DMS79 (cell line): ENCODE measurements at places on chromosomes 7 and 10.

DNA sequence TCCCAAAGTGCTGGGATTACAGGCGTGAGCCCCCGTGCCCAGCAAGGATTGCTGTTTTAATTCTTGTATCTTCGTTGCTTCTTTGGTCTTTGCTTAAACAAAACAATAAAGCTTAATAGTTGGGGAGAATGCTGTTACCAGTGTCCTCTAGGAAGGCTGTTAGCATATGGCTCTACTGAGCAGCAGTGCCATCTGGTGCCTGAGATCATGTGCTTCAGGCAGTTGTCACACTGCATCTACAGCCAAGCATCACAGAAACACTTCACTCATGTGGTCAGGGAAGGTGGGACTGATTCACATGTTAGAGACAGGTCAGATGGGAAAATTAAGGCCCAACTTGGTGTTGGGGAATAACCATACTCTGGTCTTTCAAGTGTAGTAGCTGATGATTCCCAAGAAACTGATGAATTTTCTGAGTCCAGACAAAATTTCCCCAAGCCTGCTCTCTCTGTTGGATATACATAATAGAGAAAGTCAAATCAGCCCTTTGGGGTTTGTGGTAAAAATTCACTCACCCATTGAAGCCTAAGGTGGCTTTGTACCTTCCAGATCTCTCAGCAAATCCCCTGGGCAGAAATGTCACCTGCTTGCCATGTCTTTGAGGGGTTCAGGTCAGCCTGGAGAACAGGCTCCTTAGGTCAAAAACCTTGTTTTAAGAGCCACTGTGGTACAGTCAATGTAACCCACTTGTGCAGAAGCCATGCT is 28.4 kb downstream of the UBE2D4 start:
- DNase-seq: no peak

- no peak for DNase-seq
Measured at GRCh38 chr10:70596860-70597809, 5.4 kb downstream of the PRF1 start.

- DNase-seq: peak; percentile 13
Measured at GRCh38 chr7:5594616-5595544, 171.2 kb upstream of the TNRC18 start.

DNA sequence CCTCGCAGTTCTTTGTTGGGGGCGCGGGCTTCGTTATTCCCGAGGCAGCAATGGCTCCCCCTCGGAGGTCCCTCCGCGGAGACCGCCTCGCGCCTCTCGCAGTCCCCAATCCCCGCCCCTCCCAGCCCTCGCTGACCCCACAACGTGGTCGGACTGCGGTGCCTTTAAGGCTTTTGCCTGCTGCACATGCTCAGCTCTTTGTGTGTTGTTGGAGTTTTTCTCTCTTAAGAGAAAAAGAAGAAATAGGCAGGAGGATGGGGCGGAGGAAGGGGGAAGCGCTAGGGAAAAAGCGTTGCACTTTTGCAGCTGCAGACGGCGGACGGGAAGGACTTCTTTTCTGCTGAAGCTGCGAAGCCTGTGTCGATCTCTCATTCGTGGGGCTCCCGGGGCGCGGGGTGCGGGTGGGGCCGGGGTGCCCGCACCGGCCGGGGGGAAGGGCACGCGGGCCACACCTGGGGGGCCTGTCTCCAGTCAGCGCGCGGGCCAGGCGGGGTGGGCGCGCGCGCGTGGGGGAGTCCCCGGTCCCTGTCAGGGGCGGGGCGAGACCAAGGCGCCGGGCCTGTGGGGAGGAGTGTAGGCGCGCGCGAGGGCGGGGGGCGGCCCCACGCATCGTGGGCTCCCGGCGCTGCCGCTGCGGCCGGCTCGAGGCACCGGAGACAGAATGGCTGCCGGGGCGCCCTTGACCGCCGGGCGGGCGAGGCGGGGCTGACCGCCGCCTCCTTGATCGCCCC is 445 bp upstream of the ATRNL1 start:
- DNase-seq: no peak

GRCh38 chr7:106512217-106512616 is 148.7 kb downstream of the CCDC71L start:
- DNase-seq: no peak

GRCh38 chr10:115045499-115045898 is 47.7 kb upstream of the ATRNL1 start:
- DNase-seq: no peak

- DNase-seq: no peak
Measured at GRCh38 chr7:116495736-116496135, 3.8 kb upstream of the CAV2 start.

GRCh38 chr7:83178066-83178465 is 15.4 kb upstream of the PCLO start:
- no peak for DNase-seq

GRCh38 chr7:19916046-19916445 is 142.6 kb upstream of the TMEM196 start:
- DNase-seq: no peak

- DNase-seq: no peak
Measured at GRCh38 chr10:62980687-62981086, 152.4 kb upstream of the NRBF2 start.

GRCh38 chr10:120456626-120457430 is at the start of gene PLPP4:
PLPP4 (plus strand) TSS chr10:120457227; CDS start chr10:120457306, 79 bp downstream.
- no peak for DNase-seq

DNA sequence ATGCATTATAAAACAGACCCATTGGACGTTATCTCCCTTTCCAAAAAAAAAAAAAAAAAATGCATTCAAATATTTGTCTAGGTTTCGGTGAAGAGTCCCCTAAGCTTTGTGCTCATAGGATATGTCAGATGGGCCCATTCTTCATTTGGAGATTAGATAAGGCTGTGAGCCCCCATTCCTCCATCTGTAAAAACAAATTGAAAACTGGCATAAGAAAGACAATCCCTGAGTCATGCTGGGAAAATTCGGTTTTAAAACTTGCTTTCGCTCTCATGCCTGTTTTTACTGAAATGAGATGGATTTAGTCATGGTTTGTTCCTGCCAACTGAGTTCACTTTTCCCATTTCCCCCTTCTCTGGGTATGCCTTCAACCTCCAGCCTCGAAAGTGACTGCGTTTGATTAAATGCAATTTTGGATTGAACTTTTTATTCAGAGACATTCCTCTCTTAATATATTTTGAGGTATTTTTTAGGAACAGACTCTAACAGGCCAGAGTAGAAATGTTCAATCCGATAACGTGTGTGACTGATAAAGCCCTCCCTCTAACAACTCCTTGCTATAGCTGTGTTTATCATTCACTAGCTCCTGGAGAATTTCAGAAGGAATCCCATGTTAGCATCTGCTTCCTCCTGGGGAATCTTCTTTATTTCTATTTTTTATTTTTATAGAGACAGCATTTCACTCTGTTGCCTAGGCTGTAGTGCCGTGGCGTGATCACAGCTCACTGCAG is 190.9 kb upstream of the LYZL2 start:
- no peak for DNase-seq

DNA sequence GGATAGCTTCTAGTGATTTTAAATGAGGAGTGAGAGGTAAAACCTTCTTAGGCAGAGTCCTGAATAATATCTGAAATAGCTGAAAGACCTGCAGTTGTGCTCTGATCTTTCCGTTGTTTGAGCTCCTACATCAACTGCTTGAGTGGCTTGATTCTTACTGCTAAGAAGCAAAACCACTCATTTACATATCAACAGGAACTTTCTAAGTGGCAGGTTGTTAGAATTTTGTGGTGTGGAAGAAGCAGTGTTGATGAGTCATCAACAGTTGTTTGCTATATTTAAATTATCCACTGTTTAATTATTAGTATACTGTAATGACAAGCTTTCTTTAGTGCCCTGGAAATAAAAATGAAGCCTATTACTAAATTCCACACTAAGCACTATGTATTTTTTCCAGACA is 689.5 kb downstream of the DNAJB9 start:
- no peak for DNase-seq

- DNase-seq: no peak
Measured at GRCh38 chr7:150974468-150975391, 3.4 kb downstream of the KCNH2 start.

DNA sequence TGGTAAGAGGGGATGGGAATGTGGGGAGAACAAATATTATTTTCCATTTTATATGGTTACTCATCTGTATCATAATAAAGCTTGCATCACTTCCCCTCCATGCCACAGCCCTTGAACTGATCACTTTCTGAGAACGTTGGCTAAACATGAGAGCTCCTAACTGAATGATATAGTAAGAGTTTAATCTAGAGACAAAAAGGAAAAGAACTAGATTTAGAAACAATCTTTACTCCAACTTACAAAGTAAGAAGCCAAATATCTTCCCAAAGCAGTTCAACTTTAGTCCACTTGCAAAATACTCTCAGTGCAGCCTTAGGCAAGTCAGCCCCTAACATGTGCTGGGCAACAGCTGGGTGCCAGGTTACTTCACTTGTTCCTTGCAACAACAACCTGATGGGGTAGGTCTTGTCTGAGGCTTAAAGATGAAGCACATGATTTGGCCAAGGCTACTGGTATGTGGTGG is 20.3 kb downstream of the SMURF1 start:
- DNase-seq: no peak

- no peak for DNase-seq
Measured at GRCh38 chr7:92478095-92478494, 349 bp upstream of the ERVW-1 start.

DNA sequence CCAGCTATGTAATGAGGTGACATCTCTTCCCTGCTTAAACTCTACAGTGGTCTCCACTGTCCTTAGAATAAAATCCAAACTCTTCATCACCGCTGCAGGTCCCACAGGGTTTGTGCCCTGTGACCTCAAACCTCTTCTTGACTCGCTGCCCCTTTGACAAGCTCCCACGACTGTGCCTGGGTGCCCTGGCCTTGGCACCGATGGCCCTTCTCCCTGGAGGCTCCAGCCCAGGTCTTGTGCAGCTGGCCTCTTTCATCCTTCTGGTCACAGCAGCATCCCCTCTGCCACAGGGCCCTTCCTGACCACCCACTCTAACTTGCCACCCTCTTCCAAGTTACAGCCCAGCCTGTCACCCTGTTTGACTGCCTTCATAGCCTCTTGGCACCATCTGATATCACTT is 108.2 kb downstream of the DLG5 start:
- DNase-seq: no peak

DNA sequence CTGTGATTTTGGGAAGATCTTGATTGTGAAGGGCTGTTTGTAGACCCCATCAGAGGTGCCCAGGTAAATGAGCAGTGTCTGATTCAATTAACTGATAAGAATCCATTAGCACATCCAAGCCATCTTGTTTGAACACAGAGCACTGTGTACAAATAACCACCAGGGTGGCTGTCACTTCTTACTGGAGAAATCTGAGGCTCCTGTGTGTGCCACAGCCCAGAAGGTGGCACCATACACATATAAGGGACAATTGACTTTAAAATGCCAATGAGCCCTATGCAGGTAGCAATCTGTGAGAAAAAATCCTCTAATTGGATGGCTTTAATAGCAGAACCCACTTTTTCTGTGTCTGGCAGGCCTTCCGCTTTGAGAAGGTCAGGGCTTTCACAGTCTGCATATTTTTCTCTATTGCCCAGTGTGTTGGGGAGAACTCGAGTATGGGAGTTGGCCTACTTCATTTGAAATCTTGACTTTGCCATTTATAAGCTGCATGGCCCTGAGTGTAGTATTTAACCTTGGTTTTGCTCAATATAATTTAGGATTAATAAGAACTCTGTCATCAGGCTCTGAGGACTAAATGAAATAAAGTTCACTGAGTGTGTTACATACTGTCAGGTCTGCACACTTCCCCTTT is 517.4 kb downstream of the CCSER2 start:
- DNase-seq: no peak

DNA sequence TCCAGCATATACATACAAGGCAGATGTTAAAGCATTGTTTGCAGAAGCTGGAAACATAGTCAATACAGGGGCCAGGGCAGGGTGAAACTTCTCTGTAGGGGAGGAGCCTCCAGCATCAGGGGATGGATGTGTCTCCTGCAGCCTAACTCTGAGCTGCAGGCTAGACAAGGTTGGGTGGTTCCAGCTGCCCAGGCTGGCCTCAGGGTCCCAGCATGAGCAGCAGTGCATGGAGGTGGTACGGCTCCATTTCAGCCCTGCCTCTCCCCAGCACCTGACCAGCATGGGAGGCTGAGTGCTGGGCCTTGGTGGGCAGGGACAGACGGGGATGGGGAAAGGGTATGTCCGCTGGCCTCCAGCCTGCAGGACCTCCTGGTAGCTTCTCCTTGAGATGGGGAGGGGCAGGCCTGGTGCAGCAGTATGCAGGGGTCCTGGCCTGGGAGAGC is 7.4 kb upstream of the TBRG4 start:
- DNase-seq: no peak

DNA sequence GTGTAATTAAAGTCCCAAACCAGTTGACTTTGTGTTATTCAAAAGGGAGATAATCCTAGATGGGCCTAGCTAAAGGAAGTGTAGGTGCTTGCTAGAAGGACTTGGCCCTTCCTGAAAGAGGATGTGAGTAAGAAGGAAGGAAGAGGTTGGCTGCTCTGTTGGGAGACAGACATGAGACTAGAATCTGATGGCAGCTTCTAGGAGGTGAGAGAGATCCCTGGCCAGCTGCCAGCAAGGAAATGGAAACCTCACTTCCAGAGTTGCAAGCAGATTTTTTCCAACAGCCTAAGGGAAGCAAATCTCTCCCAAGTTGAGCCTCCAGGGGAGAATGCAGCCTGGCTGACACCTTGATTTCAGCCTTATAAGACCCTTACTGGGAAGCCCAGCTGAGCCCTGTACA is 368.4 kb upstream of the ZMIZ1 start:
- no peak for DNase-seq

- DNase-seq: no peak
Measured at GRCh38 chr10:70295321-70295720, 11.5 kb upstream of the NPFFR1 start.

- no peak for DNase-seq
Measured at GRCh38 chr7:25803117-25803887, 348.7 kb upstream of the NFE2L3 start.

DNA sequence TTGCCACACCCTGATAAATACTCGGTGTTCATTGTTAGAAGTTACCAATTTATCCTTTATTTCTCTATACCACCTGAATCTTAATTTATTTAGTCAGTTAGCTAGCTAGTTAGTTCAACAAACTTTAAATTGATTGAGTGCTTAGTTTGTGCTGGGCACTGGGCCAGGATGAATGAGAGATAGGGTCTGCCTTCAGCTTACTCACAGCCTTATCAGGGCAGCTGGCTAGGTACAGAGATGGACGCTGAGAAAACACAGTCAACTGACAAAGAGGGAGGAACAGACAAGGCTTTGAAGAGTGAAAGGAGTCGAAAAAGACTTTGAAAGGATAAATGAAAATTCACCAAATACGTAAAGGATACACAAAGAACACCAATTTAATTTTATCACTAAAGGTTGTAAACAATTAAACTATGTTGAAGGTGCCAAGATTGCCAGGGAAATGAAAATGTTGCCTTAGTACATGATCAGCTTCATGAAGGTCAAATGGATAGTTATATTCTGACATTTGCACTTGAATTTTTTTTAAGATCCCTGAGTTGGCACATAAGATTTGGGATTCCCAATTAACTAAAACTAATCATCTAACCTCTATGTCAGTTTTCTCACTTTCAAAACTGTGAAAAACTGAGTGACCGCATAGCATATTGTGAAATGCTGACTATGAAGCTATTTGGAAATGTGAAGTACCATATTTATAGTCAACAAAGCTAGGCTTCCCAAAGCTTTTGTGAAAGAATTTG is 2.1 kb downstream of the CAV2 start:
- DNase-seq: no peak

GRCh38 chr10:69224862-69225657 is 4.9 kb downstream of the HKDC1 start:
- no peak for DNase-seq

- no peak for DNase-seq
Measured at GRCh38 chr7:99124236-99124635, 19.7 kb downstream of the SMURF1 start.

- no peak for DNase-seq
Measured at GRCh38 chr10:44392420-44392819, 7.5 kb upstream of the CXCL12 start.
